ENCODE measurements at places on chromosomes 2 and 18.

DNA sequence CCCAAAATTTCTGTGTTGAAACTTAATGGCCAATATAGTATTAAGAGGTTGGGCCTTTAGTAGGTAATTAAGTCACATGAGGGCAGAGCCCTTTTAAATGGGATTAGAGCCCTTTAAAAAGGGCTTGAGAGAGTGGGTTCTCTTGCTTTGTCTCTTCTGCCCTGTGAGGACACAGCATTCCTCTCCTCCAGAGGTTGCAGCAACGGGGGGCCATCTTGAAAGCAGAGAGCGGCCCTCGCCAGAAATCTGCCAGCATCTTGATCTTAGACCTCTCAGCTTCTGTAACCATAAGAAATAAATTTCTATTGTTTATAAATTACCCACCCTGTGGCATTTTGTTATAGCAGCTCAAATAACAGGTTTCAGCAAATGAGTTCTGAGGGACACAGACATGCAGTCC, 305.0 kb upstream of the LRP1B start:
- no peak for DNase-seq

GRCh38 chr18:36592282-36592681, 236.5 kb downstream of the TPGS2 start:
- DNase-seq = no peak

DNA sequence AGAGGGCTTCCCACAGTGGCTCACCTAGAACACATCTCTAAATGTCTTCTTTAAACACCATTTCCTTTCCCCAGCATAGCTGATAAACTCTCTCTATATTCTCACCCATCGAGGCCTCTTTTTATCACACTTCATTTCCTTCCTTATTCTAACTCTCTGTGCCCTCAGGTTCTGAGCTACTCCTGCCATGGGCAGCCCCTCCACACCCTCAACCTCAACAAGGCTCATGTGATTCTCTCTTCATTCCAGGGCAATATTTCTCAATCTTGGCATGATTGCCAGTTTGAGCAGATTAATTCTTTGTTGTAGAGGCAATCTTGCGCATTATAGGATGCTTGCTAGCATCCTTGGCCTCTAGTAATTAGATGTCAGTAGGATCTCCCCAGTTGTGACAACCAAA, 999.1 kb downstream of the TSN start:
- DNase-seq = no peak

GRCh38 chr18:79887181-79888000, 64.1 kb downstream of the SLC66A2 start:
- no peak for DNase-seq

DNA sequence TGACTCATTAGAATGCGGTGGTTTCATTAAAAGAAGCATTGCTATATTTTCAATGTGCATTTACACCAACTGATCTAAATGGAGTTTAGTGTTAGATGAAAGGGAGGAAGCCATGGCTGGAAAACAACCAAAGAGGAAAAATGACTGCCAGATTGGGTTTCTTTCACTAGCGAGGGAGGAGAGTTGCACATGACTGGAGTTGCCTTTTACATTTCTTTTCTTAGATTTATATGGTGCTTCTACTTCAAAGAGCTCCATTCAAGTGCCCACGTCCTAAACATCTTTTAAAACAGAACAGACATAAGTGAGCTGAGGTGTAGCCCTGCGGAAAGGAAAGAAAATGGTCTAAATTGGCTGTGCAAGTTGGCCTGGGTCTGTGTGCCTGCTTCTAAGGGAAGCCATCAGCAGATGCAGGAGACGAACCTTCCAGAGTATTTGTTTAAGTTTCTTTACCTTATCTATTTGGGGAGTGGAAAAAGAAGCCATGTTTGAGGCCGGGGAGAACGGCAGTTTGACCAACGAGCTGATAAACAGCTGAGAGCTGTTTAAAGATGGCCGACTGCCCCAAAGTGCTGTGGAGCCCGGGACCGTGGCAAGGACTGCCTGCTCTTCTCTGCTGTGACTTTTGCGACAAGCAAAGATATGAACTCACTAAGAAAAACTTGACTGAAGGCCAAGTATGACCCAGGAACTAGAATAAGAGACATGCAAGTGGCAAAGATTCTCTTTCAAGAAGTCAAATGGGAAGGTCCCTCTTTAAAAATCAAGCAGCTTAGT, 327.0 kb downstream of the ZNF516 start:
- no peak for DNase-seq

- DNase-seq = no peak
Observed at GRCh38 chr18:23502516-23503037, 734 bp upstream of the RMC1 start.

- peak; percentile 88 for DNase-seq
Observed at GRCh38 chr18:44786688-44787087, 106.0 kb downstream of the SETBP1 start.

DNA sequence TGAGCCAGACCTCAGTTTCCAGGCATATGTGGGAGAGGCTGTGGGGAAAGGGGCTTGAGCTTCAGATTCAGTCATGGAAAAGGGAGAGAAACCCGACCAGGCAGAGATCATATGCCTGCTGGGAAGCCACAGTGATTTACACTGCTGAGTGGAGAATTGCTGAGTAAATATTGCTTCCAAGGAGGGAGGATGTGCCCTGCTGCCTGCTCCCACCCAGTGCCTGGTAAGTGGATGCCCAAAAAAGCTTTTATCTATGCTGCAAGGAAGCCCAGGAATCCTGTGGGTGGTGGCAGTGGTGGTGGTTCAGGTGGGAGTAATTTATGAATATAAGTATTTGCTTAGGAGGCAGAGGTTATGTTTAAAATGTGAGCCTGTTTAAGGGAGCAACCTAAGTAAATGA, 39.5 kb downstream of the INO80C start:
- DNase-seq = no peak

DNA sequence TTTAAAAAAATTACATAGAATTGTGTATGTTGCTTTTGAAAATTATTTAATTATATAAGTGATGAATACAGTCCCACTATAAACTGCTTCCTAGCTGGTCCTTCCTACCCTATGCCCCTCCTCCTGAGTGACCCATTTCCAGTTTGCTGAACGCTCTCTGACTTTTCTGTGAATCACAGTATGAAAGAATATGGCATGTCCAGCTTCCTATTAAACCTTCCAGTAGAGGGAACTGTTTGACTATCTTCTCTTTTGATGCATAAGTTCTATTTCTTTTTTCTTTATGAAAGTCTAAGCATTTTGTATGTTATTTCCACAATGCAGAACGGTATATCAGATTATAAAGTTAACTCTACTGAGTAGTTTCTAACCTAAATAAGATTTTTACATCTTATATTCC, 41.3 kb downstream of the PSMG2 start:
- peak; percentile 66 for DNase-seq

DNA sequence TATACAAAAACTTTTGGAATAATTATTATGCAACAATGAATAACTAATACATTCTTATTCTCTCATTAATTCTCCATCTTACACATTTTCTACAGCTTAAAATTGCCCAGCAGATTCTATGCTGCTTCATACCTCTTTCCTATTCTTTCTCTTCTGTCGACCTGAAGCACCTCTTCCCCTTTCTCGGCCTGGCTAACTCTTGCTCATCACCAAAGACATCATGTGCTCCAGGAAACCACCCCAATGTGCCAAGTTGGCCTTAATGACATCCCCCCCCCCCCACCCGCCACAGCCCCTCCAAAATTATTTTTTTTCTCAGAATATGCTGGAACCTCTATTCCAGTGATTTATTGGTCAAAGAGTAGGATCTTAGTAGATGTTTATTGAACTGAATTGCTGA, 43.6 kb downstream of the ZNF521 start:
- no peak for DNase-seq

GRCh38 chr2:98128556-98129109, 41.7 kb downstream of the VWA3B start:
- DNase-seq = no peak

DNA sequence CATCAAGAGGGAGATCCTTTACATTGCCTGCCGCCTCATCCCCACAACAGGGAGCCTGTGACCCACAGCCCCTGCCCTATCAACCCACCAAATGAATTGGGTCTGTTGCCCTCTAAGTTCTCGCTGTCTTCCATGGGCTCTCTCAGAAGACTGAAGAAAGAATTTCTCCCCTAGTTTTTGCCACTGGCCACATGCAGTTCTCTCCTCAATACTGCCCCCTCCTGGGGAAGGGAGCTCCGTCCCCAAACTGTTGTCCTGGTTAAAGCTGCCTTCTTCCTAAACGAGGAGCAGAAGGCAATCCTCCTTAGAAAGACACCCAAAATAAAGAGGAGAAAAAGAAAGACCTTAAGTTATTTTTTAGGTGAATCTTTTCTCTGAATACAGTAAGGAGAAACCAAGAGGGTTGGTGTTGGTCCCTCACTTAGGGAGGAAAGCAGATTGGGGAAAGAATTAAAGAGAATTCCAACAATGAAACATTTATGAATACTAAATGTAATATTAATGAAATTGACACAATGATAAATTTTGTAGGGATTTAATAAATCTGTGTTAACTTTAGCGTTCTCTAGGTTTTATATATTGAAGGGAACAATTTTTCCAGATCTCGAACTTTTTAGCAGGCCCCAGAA, 31.1 kb upstream of the SATB2 start:
- DNase-seq = peak; percentile 46

GRCh38 chr18:3356614-3357013, 93.4 kb upstream of the TGIF1 start:
- DNase-seq = no peak

- no peak for DNase-seq
Observed at GRCh38 chr2:231489990-231490389, 25.7 kb upstream of the NCL start.

DNA sequence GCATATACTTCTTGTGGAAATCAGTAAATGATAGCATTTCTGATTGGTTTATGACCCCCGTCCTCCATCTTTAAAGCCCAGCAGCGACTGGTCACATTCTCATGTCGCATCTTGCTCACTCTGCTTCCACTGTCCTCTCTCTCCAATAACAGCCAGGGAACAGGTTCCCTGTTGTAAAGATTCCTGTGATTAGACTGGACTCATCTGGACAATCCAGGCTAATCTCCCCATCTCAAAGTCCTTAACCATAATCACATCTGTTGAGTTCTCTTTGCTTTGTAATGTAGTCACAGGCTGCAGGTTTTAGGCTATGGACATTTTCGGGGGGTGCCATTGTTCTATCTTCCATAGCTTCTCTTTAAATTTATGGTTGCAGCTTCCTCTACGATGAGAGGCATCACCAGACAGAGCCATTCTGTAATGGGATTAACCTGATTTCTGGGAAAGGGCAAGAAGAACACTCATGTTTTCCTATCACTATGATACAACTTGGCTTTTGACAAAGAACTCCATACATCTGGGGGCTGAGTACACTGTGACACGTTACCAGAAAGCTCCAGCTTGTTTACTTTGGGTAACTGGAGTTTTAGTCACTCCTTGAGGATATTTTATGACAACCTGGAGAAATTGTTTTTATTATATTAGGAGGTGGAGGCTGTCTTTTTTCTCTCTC, 159.0 kb downstream of the NYAP2 start:
- DNase-seq = no peak

- no peak for DNase-seq
Observed at GRCh38 chr2:60105906-60106305, 447.5 kb downstream of the BCL11A start.

DNA sequence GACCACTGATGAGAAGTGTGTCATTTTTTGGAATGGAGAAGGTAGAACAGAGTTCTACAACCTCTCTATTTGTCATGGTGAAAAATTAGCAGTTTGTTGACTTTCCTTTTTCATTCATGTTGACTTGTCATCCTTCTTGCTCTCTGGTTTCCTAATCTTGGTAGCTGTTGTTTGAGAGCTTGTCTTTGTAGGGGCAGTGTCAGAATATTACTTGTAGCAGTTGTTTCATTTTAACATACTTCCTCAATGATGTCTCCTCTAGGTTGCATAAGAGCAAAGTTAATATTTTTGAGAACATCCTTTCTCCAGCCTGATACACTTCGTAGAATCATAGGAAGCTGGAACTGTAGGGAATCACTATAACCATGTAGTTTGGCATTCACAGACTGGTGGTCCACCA, 368.2 kb upstream of the FANCL start:
- DNase-seq = no peak

DNA sequence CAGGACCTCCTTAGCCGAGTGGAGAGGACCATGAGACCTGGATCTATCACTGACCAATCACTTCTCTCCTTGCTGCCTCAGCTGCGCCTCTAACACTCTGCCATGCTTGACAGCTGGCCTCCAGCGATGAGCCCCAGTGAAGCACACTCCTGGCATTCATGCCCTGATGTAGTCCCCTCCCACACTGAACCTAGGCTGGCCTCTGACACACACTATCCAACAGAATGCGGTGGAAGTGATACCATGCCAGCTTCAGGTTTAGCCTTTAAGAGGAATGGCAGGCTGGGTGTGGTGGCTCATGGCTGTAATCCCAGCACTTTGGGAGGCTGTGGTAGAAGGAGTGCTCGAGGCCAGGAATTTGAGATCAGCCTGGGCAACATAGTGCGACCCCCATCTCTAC, 73.7 kb upstream of the LAPTM4A start:
- DNase-seq = no peak

DNA sequence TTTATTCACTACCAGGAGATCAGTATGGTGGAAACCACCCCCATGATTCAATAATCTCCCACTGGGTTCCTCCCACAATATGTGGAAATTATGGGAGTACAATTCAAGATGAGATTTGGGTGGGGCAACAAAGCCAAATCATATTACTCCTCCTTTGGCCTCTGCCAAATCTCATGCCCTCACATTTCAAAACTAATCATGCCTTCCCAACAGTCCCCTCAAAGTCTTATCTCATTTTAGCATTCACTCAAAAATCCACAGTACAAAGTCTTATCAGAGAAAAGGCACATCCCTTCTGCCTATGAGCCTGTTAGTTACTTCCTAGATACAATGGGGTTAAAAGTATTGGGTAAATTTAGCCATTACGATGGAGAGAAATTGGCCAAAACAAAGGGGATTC, 989.5 kb upstream of the CNTNAP5 start:
- no peak for DNase-seq

- DNase-seq = no peak
Observed at GRCh38 chr2:44360749-44361329, 455 bp downstream of the PREPL start.

DNA sequence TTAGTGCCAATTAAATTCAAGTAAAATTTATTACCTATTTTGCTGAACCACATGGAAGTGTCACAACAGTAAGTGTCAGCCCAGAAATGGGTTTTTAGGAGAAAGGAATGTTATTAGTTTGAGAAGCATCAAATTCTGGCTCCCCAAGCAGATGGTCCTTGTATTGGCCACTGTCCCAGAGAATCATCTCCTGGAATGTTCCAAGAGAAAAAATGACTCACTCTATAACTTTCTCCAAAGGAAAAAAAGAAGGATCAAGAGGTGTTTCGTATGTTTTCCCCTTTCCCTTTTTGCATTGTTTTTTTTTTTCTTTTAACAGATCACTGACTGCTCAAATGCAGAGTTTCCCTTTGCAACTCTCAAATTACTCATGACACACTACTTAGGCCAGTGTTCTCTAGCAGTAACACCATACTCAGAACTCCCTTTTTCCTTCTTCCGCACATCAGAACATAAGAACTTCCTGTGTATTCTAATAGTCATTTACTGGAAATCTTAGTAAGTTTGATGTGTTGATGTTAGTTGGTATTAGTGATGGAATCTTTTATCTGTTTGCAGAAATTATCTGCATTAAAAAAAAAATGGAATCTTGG, 390.3 kb downstream of the GPD2 start:
- no peak for DNase-seq

Data from MM.1S (cell line).